Stimulated activated CD4-positive, alpha-beta T cell treated with anti-CD3 and anti-CD28 coated beads, Interleukin-1b, Interleukin-23, amount 100 ng/mL, for 1 hour (primary cell): ENCODE measurements at places on chromosomes 13 and 19.

DNA sequence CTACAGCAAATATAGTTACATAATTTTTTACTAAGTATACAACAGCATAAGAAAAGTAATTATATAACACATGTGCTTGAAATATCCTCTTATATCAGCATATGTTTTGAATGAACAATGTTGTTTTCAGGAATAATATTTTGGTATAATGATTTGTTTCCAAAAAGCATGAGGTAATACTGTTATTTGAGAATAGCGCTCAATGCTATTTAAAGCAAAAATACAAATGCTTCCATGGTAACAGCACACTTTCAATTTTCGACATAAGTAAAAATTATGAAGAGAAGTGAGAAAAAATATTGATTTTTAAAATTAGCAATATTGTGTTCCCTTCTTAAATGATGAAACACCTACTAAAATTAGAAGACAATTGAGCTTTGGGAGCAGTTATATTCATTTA, 715.9 kb upstream of the ATXN8OS start:
- DNase-seq = no peak

GRCh38 chr19:49712397-49712859, 21.5 kb downstream of the CPT1C start:
- DNase-seq = no peak

- DNase-seq = no peak
Measured at GRCh38 chr13:95865080-95865615, 188.1 kb downstream of the UGGT2 start.

GRCh38 chr19:29963576-29963975, 21.5 kb downstream of the URI1 start:
- DNase-seq = no peak

DNA sequence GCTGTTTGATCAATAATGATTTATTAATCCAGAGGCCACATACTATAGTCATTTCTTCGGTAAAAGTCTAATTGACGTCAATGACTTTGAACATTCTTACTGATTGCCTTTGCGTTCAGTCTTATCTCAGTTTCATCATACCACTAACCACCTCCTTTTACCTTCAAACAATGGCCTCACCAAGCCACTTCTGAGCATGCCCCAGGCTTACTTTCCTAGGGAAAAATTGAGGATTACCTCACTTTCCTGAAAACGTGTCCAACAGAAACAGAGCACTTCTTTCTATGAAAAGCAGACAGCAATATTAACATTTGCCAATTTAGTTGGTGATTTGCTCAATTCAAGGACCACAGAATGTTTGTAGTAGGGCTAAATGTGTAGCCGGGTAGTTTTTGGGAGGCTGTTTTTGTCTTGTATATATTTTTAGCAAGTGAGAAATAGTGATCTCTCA, 157.6 kb downstream of the KLF5 start:
- DNase-seq = no peak

DNA sequence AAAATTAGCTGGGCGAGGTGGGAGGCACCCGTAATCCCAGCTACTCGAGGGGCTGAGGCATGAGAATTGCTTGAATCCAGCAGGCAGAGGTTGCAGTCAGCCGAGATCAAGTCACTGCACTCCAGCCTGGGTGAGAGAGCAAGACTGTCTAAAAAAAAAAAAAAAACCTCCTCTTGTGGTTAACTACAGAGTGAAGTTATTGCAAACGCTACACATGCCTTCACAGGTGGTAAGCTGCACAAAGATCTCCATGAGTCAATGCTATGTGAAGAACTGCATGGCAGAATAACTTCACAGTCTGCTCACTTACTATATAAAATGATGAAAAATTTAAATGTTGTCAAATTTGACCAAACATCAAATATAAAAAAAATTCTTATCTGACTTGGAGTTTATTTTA, 436.8 kb downstream of the FGF14 start:
- DNase-seq = no peak

- no peak for DNase-seq
Measured at GRCh38 chr13:74838096-74838495, 643.9 kb downstream of the TBC1D4 start.

- no peak for DNase-seq
Measured at GRCh38 chr13:76813000-76813691, 73.1 kb downstream of the KCTD12 start.

- DNase-seq = no peak
Measured at GRCh38 chr13:43307921-43308433, 284.6 kb downstream of the DNAJC15 start.

GRCh38 chr13:94703721-94704314, 8.5 kb downstream of the SOX21 start:
- no peak for DNase-seq

DNA sequence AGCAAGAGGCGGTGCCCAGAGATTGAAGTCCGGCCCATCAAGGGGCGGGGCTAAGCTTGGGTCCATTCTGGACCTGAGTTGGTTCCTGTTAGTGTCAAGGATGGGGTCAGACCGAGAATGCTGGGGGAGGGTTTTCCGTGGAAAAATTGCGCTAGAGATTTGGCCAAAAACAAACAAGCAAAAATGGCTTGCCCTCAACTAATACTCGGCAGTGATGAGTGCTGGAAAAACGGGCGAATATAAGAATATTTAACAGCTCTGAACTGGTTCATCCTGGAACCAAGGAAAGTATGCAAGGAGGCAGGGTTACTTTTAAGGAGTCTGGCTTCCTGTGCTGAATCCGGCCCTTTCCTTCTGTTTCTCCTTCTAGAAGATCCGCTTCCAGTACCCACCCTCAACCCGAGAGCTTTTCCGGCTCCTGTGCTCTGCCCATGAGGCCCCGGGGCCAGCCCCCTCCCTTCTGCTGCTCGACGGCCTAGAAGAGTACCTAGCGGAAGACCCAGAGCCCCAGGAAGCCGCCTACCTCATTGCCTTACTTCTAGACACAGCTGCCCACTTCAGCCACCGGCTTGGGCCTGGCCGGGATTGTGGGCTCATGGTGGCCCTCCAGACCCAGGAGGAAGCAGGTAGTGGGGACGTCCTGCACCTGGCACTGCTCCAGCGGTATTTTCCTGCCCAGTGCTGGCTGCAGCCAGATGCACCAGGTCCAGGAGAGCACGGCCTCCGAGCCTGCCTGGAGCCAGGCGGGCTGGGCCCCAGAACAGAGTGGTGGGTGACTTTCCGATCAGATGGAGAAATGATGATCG, 880 bp downstream of the SWSAP1 start:
- no peak for DNase-seq

DNA sequence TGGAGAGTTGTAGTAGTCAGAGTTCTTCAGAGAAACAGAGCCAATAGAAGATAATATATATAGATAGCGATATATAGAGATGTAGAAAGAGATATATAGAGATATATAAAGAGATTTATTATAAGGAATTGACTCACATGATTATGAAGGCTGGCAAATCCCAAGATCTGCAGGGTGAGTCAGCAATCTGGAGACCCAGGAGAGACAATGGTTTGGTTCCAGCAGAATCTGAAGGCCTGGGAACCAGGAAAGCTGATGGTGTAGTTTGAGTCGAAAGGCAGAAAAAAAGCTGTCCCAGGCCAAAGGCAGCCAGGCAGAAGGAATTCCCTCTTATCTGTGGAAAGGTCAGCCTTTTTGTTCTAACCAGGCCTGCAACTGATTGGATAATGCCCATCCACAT, 194.1 kb downstream of the NUFIP1 start:
- no peak for DNase-seq

DNA sequence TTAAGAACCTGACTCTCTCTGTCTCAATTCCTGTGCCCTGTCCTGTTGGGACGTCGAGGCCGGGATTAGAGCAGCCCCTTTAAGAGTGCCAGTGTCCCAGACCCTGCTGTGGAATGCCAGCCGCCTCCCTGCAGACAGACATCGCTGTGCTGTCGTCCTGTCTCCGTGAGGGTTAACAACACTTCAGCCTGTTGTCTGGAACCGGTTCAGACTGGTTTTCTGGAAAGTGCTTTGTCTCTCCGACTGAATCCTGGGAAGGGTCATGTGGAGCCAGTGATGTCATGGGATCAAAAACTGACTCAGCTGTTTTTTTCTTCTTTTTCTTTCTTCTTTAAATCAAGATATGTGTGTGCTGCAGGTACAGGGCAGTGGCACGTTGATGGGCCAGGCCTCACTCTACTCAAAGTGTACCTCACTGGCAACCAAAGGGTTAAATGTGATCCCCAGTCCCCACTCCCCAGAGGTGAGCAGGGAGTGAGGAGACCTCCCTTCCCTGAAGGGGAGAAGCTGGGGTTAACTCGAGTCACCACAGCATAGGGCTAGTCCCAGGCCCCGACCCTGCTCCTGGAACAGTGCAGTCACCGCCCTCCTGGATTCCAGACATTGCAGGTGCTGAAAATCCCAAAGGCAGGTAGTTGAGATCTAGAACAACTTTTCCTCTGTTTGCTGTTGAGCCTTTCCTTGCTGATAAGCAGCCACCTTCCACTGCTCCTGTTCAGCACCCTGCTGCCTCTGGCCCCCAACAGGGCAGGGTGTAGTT, 50.8 kb downstream of the TSSK6 start:
- DNase-seq = no peak

DNA sequence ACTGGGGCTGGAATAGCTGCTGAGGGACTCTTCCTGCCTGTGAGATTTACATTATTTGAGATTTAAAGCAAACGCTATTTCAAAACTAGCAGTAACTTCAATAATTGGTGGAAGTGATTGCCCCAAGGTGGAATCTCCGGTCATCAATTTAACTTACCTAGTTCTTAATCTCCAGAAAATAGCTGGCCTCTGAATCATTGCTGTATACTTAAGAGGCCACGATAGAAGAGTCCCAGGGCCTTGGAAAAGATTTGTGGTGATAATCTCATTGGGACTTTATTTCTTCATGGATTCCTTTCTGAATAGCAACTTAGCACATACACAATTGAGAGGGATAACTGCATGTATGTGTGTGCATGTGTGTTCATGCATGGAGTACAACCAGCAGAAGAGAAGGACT, 120.2 kb downstream of the DNAJC15 start:
- DNase-seq = no peak

- no peak for DNase-seq
Measured at GRCh38 chr19:49812452-49812996, 568 bp downstream of the FUZ start.

DNA sequence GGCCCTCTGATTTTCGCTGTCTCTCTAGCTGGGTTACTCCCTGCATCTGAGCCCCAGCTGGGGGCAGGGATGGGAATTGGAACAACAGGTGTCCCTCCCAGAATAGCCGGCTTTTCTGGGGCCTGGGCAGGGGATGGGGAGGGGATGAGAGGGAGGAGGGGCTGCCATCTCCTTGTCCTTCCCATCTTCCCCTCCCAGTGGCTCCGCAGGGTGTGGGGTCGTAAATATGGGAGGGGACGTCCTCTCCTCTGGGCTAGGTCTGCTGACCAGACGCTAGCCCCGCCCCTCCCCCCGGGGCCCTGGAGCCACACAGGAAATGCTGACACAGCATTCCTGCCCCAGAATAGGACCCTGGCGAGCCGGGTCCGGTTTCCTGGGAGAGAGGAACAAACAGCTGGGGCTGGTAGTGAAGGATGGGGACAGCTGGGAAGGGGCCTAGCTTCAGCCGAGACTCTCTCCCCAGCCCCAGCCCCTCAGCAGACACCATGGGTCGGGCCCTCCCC, 1.1 kb downstream of the RYR1 start:
- DNase-seq = no peak

DNA sequence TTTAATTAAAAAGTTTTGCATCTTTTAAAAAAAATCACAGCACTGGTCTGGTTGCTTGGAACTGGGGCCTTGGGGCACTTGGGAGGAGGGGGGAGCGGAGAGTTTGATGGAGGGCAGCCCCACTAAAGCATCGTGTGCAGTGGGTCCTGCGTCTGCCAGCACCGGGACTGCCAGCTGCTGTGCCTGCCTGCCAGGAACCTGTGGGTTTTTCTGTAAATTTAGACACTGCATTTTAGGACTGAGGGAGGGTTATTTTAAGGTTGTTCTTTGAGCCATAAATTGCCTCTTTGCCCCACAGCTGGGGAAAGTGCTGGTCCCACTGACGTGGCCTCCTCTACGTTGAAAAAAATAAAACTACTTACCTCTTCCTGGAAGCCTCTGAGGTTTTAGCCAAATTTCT, 2.9 kb downstream of the KLF2 start:
- DNase-seq = no peak

- no peak for DNase-seq
Measured at GRCh38 chr13:114120591-114121011, 11.8 kb downstream of the RASA3 start.

DNA sequence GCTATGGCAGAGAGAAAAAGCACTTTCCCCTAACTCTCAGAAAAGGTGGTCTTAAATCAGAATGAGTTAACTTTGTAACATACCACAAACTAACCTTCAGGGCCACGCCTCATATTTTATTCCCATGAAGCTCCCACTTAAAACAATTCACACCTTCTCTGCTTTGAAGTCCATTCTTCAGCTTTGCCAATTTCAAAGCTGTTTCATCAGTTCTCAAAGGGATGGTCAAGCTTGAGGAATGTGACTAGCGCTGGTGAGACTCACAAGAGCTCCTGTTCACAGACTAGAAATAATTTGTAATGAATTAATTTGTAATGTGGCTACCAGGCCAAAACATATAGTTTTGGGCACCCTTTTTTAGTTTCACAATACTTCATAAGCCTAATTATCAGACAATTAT, 68.2 kb downstream of the STK24 start:
- no peak for DNase-seq
